ENCODE measurements at places on chromosomes 6 and 20.
A peak's percentile ranks its signal among the peaks of the same experiment; 100 is the strongest.

GRCh38 chr6:74117113-74117512, 421.1 kb downstream of the CD109 start:
- no peak for DNase-seq

DNA sequence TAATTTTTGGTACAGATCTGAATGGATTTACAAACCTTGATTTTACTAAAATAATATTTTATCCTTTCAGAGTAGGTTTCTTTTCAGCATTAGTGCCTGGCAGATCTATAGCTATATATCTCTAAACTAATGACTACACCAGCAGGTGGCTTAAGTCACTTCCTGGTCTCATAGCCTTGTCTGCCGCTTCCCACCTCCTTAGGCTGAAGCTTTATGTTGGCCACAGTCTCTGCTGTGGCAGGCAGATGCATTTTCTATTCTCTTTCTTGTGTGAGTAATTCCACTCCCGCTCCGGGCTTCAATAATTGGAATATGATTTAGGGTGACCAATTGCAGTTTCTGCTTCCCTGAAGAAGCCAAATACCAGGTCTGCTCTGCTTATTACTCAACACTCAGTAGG, 226.8 kb upstream of the HS3ST5 start:
- DNase-seq: no peak

DNA sequence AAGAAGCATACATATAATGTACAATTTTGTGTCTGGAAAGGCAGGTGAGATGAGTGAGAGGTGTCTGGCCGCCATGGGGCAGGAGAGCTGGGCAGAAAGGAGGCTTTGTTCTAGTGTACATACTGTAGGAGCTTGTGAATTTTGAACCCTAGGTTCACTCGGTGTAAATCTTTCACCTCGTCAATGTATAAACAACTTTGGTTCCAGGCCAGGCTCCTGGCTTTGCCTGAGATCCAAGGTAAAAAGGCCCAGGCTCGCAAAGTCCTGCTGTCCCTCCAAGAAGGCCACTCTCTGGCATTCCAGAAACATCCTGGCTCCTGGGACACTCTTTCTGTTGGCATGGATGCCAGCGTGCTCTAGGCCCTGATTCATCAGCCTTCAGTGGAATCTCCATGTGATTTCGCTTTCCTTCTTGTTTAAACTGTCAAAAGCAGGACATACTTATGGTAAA, 7.1 kb upstream of the SLC22A7 start:
- DNase-seq: peak; percentile 31

DNA sequence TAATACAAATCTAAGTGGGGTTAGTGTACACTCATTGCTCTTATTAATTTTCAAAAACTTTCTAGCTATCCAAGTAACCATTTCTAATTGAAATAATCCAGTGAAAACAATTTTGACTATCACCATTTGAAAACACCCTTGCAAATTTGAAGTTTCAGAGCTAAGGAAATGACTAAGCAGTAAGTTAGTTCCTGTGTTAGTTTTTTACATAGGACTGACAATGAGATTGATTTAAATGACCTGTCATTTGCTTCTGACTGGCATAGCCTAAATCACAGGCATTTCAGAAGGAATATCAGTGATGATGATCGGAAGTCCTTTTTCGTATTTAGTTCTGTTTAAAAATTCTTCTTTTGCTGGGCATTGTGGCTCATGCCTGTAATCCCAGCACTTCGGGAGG, 27.0 kb downstream of the STK4 start:
- peak; percentile 50 for DNase-seq

GRCh38 chr6:163400509-163400908, 14.0 kb upstream of the QKI start:
- DNase-seq: no peak

- DNase-seq: no peak
These were observed 149.9 kb downstream of the RALGAPA2 start for GRCh38 chr20:20562507-20562906.
